ENCODE measurements at places on chromosomes 7 and 10.

DNA sequence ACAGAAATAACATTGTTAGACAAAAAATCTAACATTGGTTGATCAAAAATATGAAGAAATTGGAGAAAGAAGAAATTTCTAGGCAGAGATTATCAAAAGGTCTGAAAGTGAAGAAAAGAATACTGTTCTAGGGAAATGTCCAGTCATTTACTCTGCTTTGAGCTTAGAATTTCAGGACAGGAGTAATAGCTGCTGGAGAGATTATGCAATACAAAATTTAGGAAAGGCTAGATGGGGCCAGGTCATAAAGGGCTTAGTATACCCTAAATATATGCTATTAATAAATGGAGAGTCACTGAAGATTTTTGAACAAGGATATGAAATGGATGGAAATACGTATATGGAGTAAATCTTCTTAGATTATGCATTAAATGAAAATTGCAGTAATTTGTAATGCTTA, 279.2 kb downstream of the CACNA2D1 start:
- no peak for DNase-seq

- DNase-seq = no peak
Observed at GRCh38 chr7:155348806-155349205, 51.1 kb downstream of the INSIG1 start.

GRCh38 chr10:60465801-60466200, 76.1 kb upstream of the ANK3 start:
- DNase-seq = no peak

GRCh38 chr7:15647309-15647708, 39.2 kb downstream of the MEOX2 start:
- no peak for DNase-seq

- DNase-seq = no peak
Observed at GRCh38 chr7:77367976-77368375, 48.2 kb downstream of the GSAP start.

- DNase-seq = no peak
Observed at GRCh38 chr7:82050792-82051191, 280.9 kb upstream of the HGF start.

DNA sequence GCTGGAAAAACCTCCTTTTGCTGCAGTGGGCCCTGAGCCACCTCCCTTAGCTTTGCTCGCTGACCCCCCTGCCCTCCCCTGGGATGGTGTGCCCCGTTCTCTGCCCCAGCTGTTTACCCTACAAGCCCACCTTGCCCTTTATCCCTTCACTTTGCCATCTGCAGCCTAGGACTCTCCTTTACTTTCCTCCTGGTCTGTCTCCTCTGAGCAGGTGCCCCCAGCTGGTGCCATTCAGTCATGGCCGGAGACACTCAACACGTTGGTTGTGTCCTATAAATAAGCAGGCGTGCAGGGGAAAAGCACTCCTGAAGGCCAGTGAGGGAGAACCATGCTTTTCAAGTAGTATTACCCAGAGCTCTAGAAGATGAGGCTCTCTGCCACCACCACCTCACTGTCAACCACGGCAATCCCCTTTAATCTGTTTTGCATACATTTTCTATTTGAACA, 6.1 kb downstream of the RASSF4 start:
- no peak for DNase-seq

DNA sequence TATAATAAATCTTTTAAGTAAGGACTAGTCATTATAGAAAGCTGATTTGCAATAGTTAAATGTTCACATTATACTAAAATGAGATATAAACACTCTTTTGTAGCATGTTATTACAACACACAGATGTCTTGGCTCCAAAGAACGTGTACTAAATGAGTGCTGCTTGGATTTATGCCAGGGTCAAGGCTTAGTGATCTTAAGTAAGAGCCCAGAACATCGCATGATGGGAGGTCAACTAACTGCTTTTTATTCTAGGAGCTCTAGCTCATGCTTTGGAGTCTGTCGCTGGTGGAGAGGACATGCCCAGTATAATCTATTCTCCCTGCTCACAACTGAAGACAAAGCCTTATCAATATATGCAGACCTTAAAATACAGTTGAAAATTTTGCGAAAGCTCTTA, 315.1 kb downstream of the BBS9 start:
- DNase-seq = no peak

GRCh38 chr10:86520871-86521677, 518 bp downstream of the WAPL start:
- peak; percentile 30 for DNase-seq

- DNase-seq = no peak
Observed at GRCh38 chr10:127744956-127745355, 8.0 kb downstream of the FOXI2 start.

GRCh38 chr7:157829491-157829890, 492.7 kb downstream of the DNAJB6 start:
- DNase-seq = no peak

DNA sequence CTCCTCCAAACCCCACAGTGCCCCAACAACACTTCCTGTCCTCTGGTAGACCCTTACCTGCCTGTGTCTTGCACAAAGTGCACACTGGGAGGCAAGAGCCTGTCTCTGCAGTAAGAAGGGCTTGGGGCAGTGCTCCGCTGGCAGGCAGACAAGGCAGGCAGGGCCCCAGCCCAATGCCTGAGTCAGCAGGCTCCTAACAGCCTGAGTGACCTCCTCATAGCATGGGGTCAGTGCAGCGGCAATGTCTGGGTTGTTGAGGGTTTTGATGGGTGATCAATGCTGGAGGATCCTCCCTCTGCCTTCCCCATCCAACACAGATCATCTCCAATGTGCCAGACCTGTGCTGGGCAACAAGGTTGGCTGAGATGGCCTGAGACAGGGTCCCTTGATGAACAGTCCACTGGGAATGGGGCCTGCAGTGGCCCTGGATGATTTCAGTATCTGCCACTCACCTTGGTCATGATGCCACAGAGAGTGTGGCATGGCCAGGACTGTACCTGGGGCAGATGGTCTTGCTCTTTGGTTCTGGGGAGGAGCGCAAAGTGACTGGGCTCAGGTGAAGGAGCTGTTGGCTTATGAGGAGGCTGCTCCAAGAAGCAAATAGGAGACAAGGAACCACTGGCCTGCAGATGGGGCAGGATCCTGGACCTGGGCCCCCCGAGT, 55.6 kb upstream of the CAMK2B start:
- DNase-seq = no peak

DNA sequence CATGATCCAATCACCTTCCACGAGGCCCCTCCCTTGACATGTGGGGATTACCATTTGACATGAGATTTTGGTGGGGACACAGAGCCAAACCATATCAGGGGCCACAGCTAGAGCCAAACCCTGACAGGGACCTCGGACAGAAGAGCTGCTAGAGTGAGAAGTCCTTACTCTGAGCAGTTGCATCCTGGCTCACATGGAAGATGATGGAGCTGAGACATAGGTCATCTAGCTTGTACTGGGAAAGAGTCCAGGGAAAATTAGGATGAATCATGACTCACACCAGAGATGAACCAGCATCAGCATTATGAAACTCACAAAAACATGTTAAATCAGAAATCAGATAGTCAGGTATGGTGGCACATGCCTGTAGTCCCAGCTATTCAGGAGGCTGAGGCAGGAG, 12.8 kb upstream of the FMC1 start:
- DNase-seq = no peak

DNA sequence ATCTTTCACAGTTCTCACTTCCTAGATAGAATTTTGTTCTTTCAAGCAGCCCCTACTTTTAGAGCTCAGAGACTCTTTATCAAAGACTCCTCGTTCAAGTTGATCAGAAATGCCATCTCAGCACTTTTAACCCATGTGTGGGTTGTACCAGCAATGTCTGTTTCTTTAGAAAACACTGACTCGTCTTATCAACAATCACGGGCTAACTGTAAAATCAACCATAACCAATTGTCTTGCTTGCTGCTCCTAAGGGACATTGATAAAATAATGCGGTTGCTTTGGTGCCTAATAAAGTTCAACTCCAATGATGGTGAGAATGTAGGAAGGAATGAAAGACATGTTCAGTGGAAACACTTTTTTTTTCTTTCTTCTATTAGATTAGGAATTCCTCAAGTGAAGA, 12.9 kb upstream of the CDK6 start:
- DNase-seq = no peak
